ENCODE measurements at places on chromosomes 6 and 20.
A peak's percentile ranks its signal among the peaks of the same experiment; 100 is the strongest.

DNA sequence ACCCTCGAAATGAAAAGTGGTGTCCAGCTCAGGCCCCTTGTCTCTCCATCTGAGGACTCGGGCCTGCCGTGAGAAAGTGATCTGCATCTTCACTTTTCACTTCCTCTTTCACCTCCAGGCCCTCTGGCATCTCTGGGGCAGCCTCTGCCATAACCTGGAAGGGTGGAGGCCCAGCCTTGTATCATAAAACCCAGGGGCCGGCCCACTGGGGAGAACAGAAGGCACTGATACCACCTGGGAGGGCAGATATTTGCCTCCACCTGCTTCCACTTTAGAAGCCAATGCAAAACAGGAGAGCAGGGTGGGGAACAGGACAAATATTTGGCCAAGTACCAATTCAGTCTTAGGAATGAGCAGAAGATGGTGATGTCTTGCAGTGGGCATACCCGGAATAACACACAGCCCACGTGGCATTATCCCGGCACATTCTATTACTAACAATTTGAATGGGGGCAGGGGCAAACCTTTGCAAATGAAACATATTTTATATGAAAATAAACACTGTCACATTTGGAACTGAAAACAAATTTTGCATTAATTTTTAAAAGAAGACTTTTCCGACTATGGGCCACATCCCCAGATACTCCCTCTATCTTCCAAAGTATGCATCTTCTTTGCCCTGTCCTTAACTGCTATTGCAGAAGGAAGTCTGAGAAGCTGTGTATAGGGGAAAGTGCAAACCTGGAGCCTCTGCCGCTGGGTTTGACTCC, 69.2 kb upstream of the TBC1D7 start:
- DNase-seq: no peak

GRCh38 chr20:54110041-54110440, 39.6 kb upstream of the BCAS1 start:
- no peak for DNase-seq

DNA sequence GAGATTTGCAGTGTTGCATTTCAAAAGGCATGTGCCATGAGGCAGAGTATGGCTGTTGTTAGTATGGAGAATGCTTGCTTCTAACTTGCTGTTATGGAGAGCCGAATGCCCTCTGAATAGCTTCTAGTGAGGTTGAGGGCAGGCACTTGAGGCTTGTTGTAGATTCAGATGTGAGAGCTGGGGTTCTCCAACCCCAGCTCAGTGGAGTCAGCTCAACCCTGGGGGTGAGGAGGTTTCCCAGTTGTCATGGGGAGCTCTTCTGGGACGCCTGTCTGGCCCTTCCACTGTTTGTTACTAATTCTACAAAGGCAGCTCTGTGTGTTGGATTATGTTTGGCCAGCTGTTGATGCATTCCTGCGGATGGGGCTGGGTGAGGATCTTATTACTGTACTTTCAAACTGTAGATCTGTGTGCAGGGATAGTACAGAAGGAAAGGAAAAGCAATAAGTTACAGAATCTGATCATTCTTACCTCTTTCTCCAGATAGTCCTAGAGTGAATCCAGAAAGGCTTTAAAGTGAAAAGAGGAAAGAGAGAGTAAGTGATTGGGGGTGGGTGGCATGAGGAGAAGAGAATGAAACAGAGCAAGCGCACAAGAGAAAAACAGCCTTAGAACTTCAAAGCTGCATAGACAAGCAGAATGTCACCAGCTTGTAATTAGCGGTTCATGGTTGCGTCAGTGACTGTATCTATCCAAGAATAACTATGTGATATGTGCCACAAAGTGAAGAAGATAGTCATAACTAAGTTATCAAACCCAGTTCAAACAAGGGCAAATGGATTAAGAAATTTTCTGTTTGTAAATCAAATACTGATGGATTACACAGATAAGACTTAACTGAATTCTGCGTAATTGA, 148.7 kb downstream of the PRL start:
- no peak for DNase-seq

GRCh38 chr6:117432273-117432672, 6.5 kb upstream of the ROS1 start:
- DNase-seq: no peak

GRCh38 chr6:76448109-76448508, 375.6 kb upstream of the IMPG1 start:
- DNase-seq: no peak

GRCh38 chr6:110528101-110528929, 51.9 kb upstream of the SLC22A16 start:
- peak; percentile 15 for DNase-seq

Measured in T-helper 9 cell (primary cell).